Neural progenitor cell (in vitro differentiated cells): ENCODE measurements at places on chromosomes 3 and 15. TPM values are rescaled to one million over a fixed set of nuclear protein-coding genes. Genes with fewer than 3 reads are reported as not detected.

ANKRD34C gene
- total RNA-seq, result not detected in 2 replicates

DUOXA1 gene
- not detected in 2 replicates for total RNA-seq

UBAP1L gene
- 0.39 and 1.1 TPM in 2 replicates for total RNA-seq

CCR3 gene
- total RNA-seq, result not detected in 2 replicates

ALS2CL gene
- 0.71 and 1.3 TPM in 2 replicates for total RNA-seq

ZMYND10 gene
- 0.37 and 1.7 TPM in 2 replicates for total RNA-seq

LIPC gene
- total RNA-seq, result not detected in 2 replicates

- H3K36me3 ChIP-seq, result no peaks in the 10 kb centered on the region
- H3K27ac ChIP-seq, result no peak overlapping the region
- DNase-seq, result no peak
- no peak overlapping the region for H3K4me3 ChIP-seq
Measured at GRCh38 chr3:19792388-19792787, 141.6 kb downstream of the EFHB start.

DNA sequence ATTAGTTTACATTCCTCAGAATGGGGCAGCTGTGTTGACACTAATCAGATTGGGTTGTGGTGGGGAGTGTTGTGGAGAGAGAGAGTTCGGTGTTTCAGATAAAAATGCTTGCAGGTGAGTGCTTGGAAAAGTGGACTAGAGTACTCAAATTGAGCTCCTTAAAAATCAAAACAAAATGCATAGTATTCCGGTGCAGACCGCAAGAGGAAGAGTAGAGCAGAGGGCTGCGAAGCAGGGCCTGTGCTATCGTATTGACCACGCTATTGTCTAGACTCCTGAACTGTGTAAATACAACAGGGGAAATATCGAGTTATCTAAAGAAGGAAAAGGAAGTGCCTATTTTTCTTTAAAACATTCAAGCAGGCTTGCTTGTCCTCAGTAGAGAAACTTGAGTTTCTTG is 159.5 kb downstream of the TP63 start:
- no peak for DNase-seq
- peaks cover 28% of the 10 kb centered on the region for H3K27me3 ChIP-seq
- H3K4me3 ChIP-seq, result no peak overlapping the region
- no peaks in the 10 kb centered on the region for H3K4me1 ChIP-seq
- no peak overlapping the region for H3K27ac ChIP-seq

- no peak overlapping the region for H3K27ac ChIP-seq
- no peaks in the 10 kb centered on the region for H3K36me3 ChIP-seq
- peak overlapping the region; percentile 89 for H3K4me3 ChIP-seq
- H3K27me3 ChIP-seq, result no peaks in the 10 kb centered on the region
- peaks cover 39% of the 10 kb centered on the region for H3K4me1 ChIP-seq
Measured at GRCh38 chr3:185934767-185935464, 2.9 kb downstream of the TRA2B start.

DNA sequence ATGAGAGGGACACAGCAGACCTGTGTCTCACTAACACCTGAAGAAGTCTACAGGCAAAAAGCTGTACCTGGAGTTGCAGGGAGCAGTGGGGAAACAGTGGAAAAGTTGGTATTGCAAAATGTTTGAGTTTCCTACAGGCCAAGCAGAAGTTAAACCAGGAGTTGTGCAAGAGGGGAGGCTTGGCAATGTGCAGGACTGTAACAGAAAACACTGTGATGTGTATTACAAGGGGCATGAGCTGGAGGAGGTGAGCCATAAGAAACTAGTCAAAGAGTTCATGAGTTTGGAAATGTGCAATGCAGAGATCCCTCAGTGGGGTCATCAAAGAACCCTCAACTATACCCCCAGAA is 47.1 kb upstream of the SERPINI2 start:
- no peaks in the 10 kb centered on the region for H3K36me3 ChIP-seq
- H3K27me3 ChIP-seq, result no peaks in the 10 kb centered on the region
- no peak for DNase-seq

DNA sequence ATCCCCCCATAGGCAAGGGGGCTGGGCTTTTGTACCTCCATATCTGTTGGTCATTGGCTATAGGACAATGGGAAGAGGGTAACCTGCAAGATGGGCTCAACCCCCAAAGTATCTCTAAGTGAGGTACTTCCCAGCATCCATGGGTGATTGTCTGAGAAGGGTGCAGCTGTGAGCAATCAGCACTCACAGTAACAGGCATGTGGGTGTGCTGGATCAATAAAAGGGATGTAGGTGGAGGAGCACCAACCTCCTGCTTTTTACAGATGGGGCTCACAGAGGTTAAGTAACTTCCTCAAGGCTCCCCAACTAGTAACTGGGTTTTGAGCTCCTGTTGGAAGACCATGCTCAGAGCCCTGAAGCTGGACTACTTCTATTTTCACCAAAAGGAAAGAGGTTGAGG is 26.4 kb upstream of the FAM107A start:
- DNase-seq, result no peak
- no peaks in the 10 kb centered on the region for H3K27me3 ChIP-seq
- H3K4me3 ChIP-seq, result no peak overlapping the region
- H3K4me1 ChIP-seq, result peaks cover 12% of the 10 kb centered on the region
- H3K36me3 ChIP-seq, result no peaks in the 10 kb centered on the region
- no peak overlapping the region for H3K27ac ChIP-seq

GRCh38 chr15:57343048-57343447 is 33.3 kb upstream of the CGNL1 start:
- peaks cover 8% of the 10 kb centered on the region for H3K4me1 ChIP-seq
- H3K27me3 ChIP-seq, result no peaks in the 10 kb centered on the region
- peak overlapping the region; percentile 53 for H3K27ac ChIP-seq
- H3K4me3 ChIP-seq, result no peak overlapping the region
- no peak for DNase-seq

GRCh38 chr3:139941580-139941979 is 6.6 kb downstream of the CLSTN2 start:
- no peak overlapping the region for H3K27ac ChIP-seq
- DNase-seq, result no peak
- H3K4me3 ChIP-seq, result no peak overlapping the region
- no peaks in the 10 kb centered on the region for H3K36me3 ChIP-seq
- peaks cover 27% of the 10 kb centered on the region for H3K27me3 ChIP-seq

DNA sequence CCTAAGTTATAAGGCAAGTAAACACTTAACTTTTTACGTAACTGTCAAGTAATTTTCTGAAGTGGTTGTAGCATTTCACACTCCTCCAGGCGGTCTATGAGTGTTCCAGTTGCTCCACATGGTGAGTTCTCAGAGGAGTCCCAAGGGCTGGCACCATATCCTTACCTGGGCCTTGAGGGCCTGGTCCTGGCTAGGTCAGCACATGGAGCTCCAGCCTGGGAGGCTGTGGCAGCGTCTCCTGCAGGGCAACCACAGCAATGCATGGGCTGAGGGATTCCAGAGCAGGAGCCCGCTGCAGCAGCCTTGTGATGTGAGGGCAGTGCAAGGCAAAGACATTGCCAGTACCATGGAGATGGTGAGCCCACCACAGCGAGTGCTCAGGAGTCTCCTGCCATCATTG is 32.2 kb upstream of the LYZL4 start:
- no peak overlapping the region for H3K4me3 ChIP-seq
- no peak overlapping the region for H3K27ac ChIP-seq
- DNase-seq, result peak; percentile 9
- H3K36me3 ChIP-seq, result no peaks in the 10 kb centered on the region
- no peaks in the 10 kb centered on the region for H3K27me3 ChIP-seq
- peaks cover 19% of the 10 kb centered on the region for H3K4me1 ChIP-seq

DNA sequence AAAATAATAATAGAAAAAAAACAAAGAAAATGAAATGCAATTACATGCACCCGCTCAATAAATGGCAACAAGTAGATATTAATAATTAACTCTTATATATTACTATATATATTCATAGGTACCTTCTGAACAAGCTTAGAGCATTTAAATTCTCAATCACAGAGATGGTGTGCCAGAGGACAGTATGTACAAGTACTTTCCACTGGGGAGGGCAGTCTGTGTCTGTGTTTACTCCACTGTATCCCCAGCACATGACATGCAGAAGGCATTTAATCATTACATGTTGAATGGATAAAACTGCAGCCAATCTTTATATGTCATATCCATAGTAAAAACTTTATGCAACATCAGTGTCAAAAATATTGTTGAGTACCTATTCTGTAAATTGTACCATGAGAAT is 97.8 kb downstream of the UACA start:
- DNase-seq, result no peak
- no peaks in the 10 kb centered on the region for H3K27me3 ChIP-seq
- H3K27ac ChIP-seq, result no peak overlapping the region
- H3K4me1 ChIP-seq, result peaks cover 7% of the 10 kb centered on the region
- H3K4me3 ChIP-seq, result no peak overlapping the region

DNA sequence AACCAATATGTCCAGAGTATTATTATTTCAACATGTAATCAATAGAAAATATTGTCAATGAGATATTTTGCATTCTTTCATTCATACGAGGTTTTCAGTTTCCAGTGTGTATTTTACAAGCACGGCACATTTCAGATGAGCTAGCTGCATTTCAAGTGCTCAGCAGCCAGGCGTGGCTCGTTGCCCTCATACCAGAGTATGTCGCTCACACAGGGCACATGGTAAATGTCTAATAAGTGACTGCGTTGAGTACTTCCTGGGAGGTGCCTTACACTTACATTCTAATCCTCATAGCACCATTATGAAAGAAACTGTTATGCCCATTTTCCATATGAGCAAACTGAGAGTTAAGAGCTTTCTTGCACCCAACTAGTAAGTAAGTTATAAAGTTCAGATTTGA is 47.4 kb downstream of the TMEM266 start:
- no peaks in the 10 kb centered on the region for H3K36me3 ChIP-seq
- no peak for DNase-seq
- H3K27me3 ChIP-seq, result no peaks in the 10 kb centered on the region
- H3K4me1 ChIP-seq, result peaks cover 19% of the 10 kb centered on the region
- no peak overlapping the region for H3K27ac ChIP-seq

- no peak overlapping the region for H3K27ac ChIP-seq
- H3K4me3 ChIP-seq, result no peak overlapping the region
- H3K36me3 ChIP-seq, result no peaks in the 10 kb centered on the region
- no peak for DNase-seq
- H3K4me1 ChIP-seq, result peaks cover 5% of the 10 kb centered on the region
Measured at GRCh38 chr3:192931825-192932224, 14.2 kb upstream of the MB21D2 start.

GRCh38 chr15:93029836-93030429 is 59.1 kb downstream of the RGMA start:
- DNase-seq, result no peak
- peak overlapping the region; percentile 18 for H3K27ac ChIP-seq
- H3K27me3 ChIP-seq, result no peaks in the 10 kb centered on the region
- H3K4me1 ChIP-seq, result peaks cover 8% of the 10 kb centered on the region
- no peaks in the 10 kb centered on the region for H3K36me3 ChIP-seq

DNA sequence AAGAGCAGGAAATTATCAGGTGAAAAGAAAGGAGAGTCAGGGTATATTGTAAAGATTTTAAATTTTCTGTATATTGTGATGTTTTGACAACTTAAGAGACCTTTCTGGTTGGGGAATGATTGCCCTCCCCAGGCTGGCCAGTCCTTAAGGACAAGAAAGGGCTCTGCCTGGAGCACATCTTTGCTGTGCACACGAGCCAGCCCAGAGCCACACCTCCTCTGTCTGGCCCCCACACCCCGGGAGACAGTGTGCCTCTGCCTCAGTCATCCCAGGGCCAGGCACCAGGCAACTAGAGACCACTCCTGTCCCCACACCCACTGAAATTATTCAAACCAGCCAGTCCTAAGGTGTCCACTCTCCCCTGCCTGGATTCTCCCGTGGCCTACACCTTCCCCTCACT is 67.1 kb downstream of the KBTBD12 start:
- no peak overlapping the region for H3K27ac ChIP-seq
- no peak overlapping the region for H3K4me3 ChIP-seq

DNA sequence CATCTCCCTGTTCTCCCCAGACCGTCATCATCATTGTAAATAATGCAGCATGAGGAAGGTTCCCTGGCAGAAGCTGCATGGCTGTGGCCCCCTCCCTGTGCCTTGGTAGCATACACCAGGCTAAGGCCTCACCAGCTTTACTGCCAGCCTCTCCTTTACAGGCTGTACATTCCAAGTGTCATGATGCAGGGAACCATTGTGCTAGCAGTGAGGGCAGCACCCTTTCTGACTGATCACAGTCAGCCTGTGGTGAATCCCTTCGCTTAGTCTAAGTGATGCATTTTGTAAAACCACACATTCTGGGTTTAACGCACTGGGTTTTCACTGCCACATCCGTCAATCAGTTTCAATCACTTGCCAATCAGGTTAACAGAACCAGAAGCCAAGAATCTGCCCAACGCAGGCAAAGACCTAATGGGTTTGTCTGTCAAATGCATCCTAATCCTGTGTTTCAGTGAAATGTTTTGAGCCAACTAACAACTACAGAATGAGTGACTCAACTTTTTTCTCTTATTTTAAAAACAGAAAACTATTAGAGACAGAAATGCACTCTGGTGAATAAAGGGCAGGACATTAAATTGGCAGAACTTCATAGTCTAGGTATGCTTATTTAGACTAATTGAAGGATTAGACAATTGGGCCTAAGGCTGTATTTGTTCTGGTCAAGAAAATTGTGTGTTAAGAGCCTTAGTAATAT is 225.9 kb upstream of the DPH6 start:
- no peak overlapping the region for H3K27ac ChIP-seq
- H3K36me3 ChIP-seq, result no peaks in the 10 kb centered on the region
- no peaks in the 10 kb centered on the region for H3K27me3 ChIP-seq

DNA sequence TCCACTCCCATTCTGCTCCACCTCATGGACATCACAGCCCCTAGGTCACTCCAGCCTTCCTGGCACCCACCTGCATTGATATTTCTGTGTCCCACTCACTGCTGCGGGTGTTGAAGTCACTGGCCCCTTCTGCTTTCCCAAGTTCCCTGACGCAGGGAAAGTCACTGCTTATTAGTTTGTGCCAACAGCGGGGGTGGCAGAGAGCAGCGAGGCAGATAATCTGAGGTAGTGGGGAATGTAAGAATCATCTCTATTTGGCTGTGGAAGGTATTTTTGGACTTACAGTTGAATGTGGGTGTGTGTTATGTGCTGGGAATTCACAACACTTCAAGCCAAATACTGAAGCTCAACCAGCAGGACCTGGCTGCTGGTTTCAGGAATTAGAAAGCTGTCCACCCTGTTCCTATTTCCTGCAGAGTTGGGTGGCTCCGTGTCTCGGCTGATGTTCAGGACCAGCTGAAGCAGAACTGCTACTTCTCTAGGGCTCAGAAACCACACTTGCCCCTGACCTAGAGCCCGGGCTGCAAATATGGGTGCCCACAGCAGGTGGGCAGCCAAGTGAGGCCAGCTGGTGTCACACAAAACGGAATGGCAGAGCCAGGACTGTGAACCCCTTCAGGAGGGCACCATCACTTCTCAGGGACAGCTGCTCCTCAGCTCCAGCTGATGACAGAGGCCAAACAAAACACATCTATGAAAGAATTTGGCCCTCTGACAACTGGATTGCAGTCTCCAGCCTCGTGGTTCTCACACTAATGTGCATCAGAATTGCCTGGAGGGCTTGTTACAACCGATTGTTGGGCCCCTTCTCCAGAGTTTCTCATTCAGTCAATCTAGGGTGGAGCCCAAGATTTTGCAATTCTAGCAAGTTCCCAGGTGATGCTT is 57.7 kb downstream of the SEMA5B start:
- H3K4me1 ChIP-seq, result peaks cover 12% of the 10 kb centered on the region
- H3K27me3 ChIP-seq, result no peaks in the 10 kb centered on the region
- no peak overlapping the region for H3K27ac ChIP-seq
- no peak overlapping the region for H3K4me3 ChIP-seq
- no peak for DNase-seq
- H3K36me3 ChIP-seq, result no peaks in the 10 kb centered on the region

GRCh38 chr3:69252631-69253030 is 130.2 kb upstream of the LMOD3 start:
- H3K27ac ChIP-seq, result no peak overlapping the region
- H3K27me3 ChIP-seq, result no peaks in the 10 kb centered on the region
- H3K4me3 ChIP-seq, result no peak overlapping the region
- peaks cover 43% of the 10 kb centered on the region for H3K4me1 ChIP-seq
- no peaks in the 10 kb centered on the region for H3K36me3 ChIP-seq
